ENCODE measurements at places on chromosomes 7 and 10. TPM values are rescaled to one million over a fixed set of nuclear protein-coding genes. Genes with fewer than 3 reads are reported as not detected.

The MYOF gene
- 22.4 TPM for total RNA-seq

The LCOR gene
- 22.2 TPM for total RNA-seq

The PMPCB gene
- total RNA-seq: 67.4 TPM

The TCAF1 gene
- total RNA-seq: 82.3 TPM

The PRXL2A gene
- total RNA-seq: 61.8 TPM

The ANLN gene
- 56.7 TPM for total RNA-seq

The PDE6C gene
- not detected for total RNA-seq

The LRRC27 gene
- 19.0 TPM for total RNA-seq

DNA sequence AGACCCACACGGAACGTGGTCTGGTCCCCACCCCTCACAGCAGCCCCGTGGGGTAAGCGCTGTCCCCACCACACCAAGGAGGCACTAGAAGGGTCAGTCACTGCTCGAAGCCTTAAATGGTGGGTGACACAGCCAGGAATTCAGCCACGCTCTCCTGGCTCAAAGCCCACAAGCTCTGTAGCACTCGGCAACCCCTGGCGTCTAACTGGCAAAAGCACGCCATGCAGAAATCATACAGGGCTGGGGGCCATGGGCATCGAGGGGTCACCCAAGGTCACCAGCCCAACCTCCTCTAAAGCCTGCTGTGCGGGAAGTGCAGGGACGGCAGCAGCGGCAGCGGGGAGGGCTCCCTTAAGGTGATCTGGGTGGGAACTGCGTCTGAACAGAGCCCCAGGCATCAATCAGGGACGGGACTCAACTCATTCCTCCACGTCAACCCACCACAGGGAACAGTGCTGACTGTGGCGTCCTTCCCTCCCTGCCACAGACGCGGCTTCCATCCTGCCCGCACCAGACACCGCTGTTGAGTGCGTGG, 7.8 kb downstream of the GPER1 start:
- no peaks in the 10 kb centered on the region for H3K36me3 ChIP-seq
- no peak for DNase-seq
- peaks cover 11% of the 10 kb centered on the region for H3K4me1 ChIP-seq
- H3K27me3 ChIP-seq: no peaks in the 10 kb centered on the region

- no peak overlapping the region for H3K4me3 ChIP-seq
- peaks cover 7% of the 10 kb centered on the region for H3K4me1 ChIP-seq
- no peak for DNase-seq
- H3K27ac ChIP-seq: no peak overlapping the region
- H3K27me3 ChIP-seq: no peaks in the 10 kb centered on the region
- no peaks in the 10 kb centered on the region for H3K36me3 ChIP-seq
Measured at GRCh38 chr7:463817-464453, 55.7 kb downstream of the PDGFA start.

GRCh38 chr7:132354527-132354926, 221.7 kb downstream of the PLXNA4 start:
- peaks cover 10% of the 10 kb centered on the region for H3K27me3 ChIP-seq
- peak; percentile 21 for DNase-seq
- H3K36me3 ChIP-seq: no peaks in the 10 kb centered on the region
- H3K27ac ChIP-seq: no peak overlapping the region

DNA sequence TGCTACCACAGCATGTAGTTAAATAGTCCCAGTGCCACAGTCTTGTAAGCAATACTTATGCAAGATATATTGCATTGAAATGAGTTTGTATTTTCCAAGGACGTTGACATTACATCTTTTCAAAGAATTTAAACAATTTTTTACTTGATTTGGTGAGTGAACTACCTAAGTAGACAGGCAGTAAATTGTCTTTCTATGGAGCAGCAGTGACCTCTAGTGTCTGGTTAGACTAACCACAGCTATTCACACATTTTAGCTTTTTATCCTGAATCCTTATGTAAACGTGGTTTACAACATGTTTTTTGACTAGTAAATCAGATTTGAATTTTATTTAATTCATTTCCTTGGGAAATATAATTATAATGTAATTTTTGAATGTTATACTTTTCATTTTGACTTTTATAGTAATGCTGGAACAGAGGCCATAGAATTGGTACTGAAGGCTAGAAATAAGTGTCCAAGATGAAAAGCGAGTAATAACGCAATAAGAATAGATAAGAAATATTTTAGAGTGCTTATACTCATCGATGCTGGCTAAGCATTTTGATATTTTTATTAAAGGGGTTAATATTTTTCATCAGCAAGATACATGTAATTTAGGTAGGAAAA, 5.6 kb downstream of the LRRTM3 start:
- DNase-seq: peak; percentile 81
- no peak overlapping the region for H3K27ac ChIP-seq
- peaks cover 9% of the 10 kb centered on the region for H3K4me1 ChIP-seq
- no peaks in the 10 kb centered on the region for H3K27me3 ChIP-seq
- no peak overlapping the region for H3K4me3 ChIP-seq

DNA sequence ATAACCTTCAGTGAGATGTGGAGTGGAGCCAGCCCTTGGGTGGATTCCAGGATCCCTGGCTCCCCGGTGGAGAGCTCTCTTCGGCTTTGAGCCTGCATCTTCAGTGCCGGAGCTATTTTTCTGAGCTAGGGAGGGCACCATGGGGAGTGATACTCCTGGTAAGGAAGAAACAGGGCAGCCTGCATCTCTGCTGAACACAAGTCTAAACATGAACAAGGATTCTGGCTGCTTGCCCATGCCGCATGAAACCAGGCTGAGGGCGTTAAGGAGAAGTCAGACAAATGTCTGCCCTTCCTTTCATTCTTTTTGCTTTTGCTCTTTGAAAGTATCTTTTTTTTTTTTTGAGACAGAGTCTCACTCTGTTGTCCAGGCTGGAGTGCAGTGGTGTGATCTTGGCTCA, 60.4 kb downstream of the EVX1 start:
- H3K27ac ChIP-seq: no peak overlapping the region
- no peaks in the 10 kb centered on the region for H3K4me1 ChIP-seq
- H3K27me3 ChIP-seq: no peaks in the 10 kb centered on the region
- no peak for DNase-seq
- H3K4me3 ChIP-seq: no peak overlapping the region

- H3K27ac ChIP-seq: no peak overlapping the region
- no peaks in the 10 kb centered on the region for H3K4me1 ChIP-seq
- no peaks in the 10 kb centered on the region for H3K36me3 ChIP-seq
- no peak for DNase-seq
Measured at GRCh38 chr7:128129224-128129864, 98.1 kb upstream of the LRRC4 start.

GRCh38 chr7:99061001-99061776, 82.7 kb downstream of the SMURF1 start:
- H3K27me3 ChIP-seq: no peaks in the 10 kb centered on the region
- no peak overlapping the region for H3K4me3 ChIP-seq
- H3K4me1 ChIP-seq: no peaks in the 10 kb centered on the region
- no peak overlapping the region for H3K27ac ChIP-seq
- peaks cover 10% of the 10 kb centered on the region for H3K36me3 ChIP-seq
- DNase-seq: no peak

- no peaks in the 10 kb centered on the region for H3K27me3 ChIP-seq
- no peak overlapping the region for H3K4me3 ChIP-seq
- no peak for DNase-seq
- no peak overlapping the region for H3K27ac ChIP-seq
Measured at GRCh38 chr7:101725921-101726320, 91.5 kb upstream of the CUX1 start.

DNA sequence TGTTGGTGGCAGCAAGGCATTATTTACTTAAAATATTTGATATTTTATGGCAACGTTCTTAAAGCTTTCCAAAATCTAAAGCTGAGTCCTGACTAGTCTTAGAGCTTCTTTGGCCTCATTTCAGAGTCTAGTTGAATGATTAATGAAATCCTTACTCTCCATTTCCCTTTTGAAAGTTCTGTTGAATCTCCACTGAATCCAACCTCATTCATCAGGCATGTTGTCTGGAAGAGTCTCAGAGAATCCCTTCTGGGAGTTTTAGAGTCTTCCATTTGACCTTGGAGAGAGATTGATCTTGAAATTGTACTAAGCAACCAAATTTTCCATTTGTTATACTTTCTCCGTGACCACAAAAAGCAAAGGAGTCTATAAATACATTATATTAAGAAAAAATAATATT, 198.5 kb upstream of the TMEM196 start:
- H3K4me3 ChIP-seq: no peak overlapping the region
- no peaks in the 10 kb centered on the region for H3K27me3 ChIP-seq
- DNase-seq: no peak
- H3K27ac ChIP-seq: no peak overlapping the region
- no peaks in the 10 kb centered on the region for H3K36me3 ChIP-seq
- peaks cover 6% of the 10 kb centered on the region for H3K4me1 ChIP-seq

- H3K4me3 ChIP-seq: no peak overlapping the region
- peak; percentile 24 for DNase-seq
- H3K4me1 ChIP-seq: no peaks in the 10 kb centered on the region
- H3K36me3 ChIP-seq: peaks cover 29% of the 10 kb centered on the region
- no peak overlapping the region for H3K27ac ChIP-seq
Measured at GRCh38 chr7:30062587-30062986, 34.4 kb downstream of the PLEKHA8 start.

DNA sequence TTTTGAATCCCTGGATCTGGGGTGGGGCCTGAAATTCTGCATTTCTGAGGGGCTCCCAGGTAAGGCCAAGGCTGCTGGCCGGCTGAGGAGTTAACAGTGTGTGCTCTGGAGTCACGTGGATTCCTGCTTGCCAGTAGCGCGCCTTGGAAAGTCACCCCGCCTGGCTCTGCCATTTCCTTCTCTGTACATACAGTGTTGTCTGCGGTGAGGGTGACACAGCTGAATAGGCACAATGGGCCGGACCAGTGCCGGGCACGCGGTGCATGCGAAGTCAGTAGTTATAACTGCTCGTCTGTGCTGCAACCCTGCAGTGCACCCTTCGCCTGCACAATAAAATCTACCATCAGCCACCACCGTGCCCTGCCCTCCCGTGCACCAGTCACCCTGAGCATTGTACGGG, 68.0 kb upstream of the EEPD1 start:
- no peaks in the 10 kb centered on the region for H3K4me1 ChIP-seq
- no peaks in the 10 kb centered on the region for H3K36me3 ChIP-seq
- no peak overlapping the region for H3K4me3 ChIP-seq
- no peaks in the 10 kb centered on the region for H3K27me3 ChIP-seq
- no peak for DNase-seq
- no peak overlapping the region for H3K27ac ChIP-seq

GRCh38 chr10:36504758-36505157, 620.6 kb upstream of the ANKRD30A start:
- no peaks in the 10 kb centered on the region for H3K36me3 ChIP-seq
- H3K27ac ChIP-seq: no peak overlapping the region
- DNase-seq: no peak

DNA sequence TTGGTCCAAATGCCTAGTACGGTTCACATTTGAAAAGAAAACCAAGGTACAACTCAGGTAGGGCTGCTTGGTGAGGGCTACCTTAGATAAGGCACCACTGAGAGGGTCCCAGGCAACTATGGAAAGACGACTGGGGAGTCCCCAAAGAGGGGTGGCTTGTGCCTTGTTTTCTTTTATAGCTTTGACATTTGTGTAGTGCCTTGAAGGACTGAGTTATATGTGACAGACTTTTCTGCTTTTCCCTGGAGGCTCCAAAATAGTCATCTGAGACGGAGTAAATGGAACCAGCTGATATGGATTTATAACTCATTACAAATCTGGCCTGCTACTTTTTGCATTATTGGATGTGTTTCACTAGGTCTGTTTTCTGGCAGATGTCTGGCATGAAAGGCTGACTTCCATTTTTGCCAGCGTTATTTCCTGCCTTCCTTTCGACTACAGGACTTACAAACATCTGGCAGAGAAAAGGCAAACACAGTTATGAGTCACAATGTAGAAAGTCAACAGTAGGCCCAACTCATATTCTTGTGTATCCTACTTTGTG, 88.2 kb upstream of the IMMP2L start:
- no peaks in the 10 kb centered on the region for H3K4me1 ChIP-seq
- H3K4me3 ChIP-seq: no peak overlapping the region
- H3K27ac ChIP-seq: no peak overlapping the region
- DNase-seq: no peak

Data from cardiac muscle cell (in vitro differentiated cells and primary cell).